ENCODE measurements at places on chromosomes 13 and 19. TPM values are rescaled to one million over a fixed set of nuclear protein-coding genes. Genes with fewer than 3 reads are reported as not detected.

PTH2 gene
- not detected for total RNA-seq

OR10H5 gene
- total RNA-seq = not detected

TMIGD2 gene
- not detected for total RNA-seq

ALKBH6 gene
- total RNA-seq = 49.3 TPM

Data from hair follicular keratinocyte (primary cell).